ENCODE measurements at places on chromosomes 1 and 21.
A peak's percentile ranks its signal among the peaks of the same experiment; 100 is the strongest.

DNA sequence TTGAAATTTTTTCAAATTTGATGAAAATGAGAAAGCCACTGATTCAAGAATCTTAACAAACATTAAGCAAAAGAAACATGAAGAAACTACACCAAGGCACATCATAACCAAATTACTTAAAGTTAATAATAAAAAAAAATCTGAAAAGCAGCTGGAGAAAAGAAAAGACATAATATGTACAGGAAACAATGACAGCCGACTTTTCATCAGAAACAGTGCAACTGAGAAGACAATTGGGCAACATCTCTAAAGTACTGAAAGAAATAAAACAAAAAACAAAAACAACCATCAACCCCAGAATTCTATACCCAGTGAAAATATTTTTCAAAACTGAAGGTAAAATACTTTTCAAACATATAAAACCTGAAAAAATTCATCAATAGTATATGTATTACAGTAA is 73.8 kb upstream of the DMRTA2 start:
- DNase-seq, result no peak

- DNase-seq, result no peak
Measured at GRCh38 chr1:50109647-50110075, 941 bp downstream of the ELAVL4 start.

GRCh38 chr1:204978782-204979181 is 64.2 kb upstream of the CNTN2 start:
- DNase-seq, result no peak

DNA sequence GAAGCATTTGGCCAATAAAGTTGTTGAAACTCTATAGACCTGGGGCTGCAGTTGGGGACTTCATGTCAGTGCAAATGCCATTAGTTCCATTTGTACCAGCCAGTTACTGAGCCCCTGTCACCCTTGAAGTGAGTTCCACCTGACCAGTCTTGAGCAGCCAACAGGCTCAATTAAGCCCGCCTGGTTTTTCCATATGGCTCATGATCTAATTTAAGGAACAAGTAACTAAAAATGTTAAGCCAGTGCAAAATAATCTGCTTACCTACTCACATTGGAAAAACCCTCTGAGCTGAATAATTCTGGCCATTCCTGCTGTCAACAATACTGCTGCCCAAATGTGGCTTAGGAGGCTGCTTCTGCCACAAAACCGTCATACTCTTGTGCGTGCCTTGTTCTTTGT is 21.6 kb downstream of the NSUN4 start:
- DNase-seq, result no peak

DNA sequence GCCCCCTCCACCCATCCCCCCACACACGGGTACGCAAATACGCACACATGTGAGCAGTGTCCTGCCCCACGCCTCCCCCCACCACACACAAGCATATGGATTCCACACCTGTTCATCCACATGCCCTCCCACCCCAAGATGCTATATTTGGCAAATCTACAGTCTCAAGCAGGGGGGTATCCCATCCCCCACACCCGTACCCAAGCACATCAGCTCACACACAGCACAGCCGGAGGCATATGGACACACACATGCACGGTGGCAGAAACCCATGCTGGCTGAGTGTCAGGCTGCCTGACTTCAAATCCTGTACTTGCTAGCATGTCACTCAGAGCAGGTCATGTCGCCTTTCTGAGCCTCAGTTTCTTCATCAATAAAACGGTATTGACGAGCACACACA is 10.6 kb downstream of the COL16A1 start:
- no peak for DNase-seq

GRCh38 chr1:19325368-19325957 is 13.3 kb downstream of the SLC66A1 start:
- no peak for DNase-seq

- peak; percentile 90 for DNase-seq
Measured at GRCh38 chr1:36703526-36704208, 221.0 kb upstream of the CSF3R start.

- DNase-seq, result no peak
Measured at GRCh38 chr21:39263372-39263771, 50.1 kb downstream of the BRWD1 start.

DNA sequence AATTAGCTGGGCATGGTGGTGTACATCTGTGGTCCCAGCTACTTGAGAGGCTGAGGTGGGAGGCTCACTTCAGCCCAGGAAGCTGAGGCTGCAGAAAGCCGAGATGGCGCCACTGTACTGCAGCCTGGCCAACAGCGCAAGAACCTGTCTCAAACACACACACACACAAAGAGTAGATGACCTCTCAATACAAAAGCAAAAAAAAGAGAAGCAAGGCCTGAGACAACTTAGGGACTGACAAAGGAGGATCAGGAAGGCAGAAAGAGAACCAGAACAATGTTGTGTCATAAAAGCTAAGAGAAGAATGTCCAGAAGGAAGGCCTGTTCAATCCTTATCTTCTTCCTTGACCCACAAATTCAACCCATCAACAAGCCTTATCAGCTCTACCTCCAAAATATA is 18.5 kb downstream of the WASF2 start:
- DNase-seq, result no peak

GRCh38 chr21:38402795-38403194 is 95.5 kb downstream of the ERG start:
- DNase-seq, result no peak

GRCh38 chr1:10374442-10374860 is 24.4 kb upstream of the PGD start:
- DNase-seq, result no peak

GRCh38 chr1:6378096-6378746 is 15.3 kb downstream of the ACOT7 start:
- DNase-seq, result peak; percentile 65

DNA sequence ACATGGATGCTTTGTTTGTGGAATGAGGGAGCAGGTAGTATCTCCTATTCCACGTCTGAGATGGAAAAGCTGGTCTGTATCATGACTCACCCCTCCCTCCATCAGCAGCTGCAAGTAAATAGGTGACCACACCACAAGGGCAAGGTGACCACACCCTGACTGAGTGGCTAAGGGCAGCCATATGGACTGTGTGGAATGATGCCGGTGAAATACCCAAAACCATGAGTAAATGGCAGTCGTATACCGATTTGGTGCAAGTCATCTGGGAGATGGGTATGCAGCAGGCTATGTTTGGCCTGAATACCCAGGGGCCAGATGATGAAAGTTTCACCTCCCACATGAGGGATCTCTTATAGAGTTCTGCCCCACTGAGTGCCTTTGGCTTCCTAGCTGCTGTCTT is 15.8 kb upstream of the UBE2U start:
- DNase-seq, result no peak

DNA sequence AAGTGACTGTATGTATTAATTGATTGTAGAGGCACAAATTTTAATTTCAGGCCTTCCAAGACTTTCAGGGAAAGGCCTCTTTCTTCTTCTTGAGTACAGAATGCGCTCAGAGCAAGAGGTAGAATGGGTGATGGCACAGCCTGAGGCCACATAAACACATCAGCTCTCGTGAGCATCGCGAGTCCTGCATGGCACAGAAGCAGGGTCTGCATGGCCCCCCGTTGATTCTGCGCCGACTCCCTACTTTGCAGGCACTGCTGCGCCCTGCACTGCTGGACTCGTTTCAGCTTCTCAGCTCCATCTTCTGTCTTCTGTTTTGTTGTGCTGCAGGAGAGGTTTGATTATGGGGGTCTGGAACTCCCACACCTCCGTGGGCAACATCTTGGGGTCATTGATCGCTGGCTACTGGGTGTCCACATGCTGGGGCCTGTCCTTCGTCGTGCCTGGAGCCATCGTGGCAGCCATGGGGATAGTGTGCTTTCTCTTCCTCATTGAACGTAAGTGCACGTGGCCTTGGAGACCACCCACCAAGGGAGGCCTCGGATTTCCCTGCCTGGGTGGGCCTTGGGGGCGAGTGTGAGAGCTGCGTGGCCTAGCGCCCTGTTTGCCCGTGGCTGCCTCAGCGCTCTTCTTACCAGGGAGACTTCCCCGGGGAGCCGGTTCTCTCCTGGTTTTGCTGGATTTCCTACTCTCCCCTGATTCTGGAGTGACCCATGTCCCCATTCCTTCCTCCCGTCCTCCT is 29.6 kb downstream of the SLC37A1 start:
- no peak for DNase-seq

- no peak for DNase-seq
Measured at GRCh38 chr1:18946550-18947381, 9.7 kb downstream of the IFFO2 start.

DNA sequence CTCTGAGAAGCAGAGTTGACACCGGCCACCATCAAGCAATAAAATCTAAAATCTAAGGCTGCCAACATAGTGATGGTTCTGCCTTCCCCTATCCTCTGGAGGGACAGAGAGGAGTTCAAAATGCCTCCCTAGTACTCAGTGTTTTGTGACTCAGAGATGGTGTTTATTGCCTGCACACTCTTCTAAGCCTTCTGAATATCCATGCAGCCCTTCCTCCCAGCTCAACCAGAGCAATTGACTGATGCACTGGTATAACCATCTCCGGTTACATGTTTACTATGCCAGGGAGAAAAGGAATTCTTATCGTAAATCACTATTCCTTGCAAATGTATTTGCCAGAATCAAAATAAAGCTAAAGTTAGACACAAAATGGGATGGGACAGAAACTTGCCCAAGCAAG is 132.9 kb upstream of the RAB4A start:
- no peak for DNase-seq

DNA sequence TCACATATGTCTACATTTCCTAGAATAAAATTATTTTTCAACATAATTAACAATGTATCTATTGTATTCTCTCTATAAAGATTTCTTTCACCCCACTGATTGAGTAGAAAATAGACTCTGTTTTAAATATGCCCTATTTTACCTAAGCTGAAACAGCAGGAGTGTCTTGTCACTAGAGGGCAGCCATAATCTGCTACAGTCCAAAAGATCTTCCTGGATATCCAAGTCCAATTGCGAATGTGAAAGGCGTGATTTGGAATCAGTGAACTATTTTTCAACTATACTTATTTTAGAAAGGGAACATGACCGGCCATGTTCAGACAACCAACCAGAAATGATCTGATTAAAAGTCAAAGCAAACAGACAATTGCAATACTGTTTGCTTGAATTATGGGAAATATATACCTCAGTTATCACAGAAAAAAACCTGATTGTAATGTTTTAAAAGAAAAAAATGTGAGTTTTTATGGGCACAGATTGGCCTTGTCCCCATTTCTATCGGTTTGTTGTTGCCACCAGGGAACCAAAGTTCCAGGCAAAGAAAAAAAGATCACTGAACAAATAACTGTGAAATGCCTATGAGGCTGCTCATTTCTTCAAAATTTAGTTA is 1211.0 kb upstream of the ADGRL4 start:
- peak; percentile 60 for DNase-seq

DNA sequence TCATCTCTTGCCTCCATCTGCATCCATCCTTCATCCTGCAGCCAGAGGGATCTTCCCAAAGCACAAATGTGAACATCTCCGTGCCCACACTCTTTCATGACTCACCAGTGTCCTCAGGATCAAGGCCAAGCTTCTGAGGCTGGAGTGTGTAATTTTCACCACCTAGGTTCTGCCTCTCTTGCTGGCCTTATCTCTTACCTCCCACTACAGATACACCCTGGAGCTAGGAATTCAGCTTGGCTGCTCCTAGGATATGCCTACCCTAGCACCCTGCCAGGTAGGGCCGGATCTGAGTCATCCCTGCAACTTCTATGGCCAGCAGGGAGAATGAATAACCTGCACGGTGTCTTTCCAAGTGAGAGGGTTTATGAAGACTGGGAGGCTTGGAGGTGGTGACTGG is 208.7 kb upstream of the CSF3R start:
- DNase-seq, result no peak

DNA sequence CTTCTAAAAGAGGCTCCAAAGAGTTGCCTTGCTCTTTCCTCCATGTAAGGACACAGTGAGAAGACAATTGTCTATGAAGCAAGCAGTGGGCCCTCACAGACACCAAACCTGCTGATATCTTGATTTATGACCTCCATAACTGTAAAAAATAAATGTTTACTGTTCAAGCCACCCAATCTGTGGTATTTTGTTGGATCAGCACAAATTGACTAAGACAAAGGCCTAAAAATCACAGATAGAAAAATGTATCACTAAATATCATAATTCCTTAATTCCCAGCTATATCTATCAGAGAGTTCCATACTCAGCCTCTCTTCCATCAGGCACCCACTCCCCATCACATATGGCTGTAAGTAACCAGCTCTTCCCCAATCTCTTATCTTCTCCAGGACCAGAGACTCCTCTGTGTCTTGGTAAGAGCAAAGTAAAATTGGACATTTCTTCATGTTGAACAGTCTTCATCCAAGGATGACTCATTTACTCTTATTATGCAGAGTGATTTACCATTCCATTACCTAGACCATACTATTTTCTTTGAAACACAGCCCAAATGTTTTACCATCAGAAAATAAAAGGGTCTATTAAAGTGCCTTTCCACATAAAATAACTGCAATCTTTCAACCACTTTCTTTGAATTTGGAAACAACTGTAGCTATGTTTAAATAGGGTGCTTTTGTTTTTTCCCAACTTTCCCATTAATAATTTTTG is 503.6 kb downstream of the MRPL39 start:
- DNase-seq, result no peak

- DNase-seq, result no peak
Measured at GRCh38 chr1:91540910-91541309, 40.3 kb downstream of the CDC7 start.

DNA sequence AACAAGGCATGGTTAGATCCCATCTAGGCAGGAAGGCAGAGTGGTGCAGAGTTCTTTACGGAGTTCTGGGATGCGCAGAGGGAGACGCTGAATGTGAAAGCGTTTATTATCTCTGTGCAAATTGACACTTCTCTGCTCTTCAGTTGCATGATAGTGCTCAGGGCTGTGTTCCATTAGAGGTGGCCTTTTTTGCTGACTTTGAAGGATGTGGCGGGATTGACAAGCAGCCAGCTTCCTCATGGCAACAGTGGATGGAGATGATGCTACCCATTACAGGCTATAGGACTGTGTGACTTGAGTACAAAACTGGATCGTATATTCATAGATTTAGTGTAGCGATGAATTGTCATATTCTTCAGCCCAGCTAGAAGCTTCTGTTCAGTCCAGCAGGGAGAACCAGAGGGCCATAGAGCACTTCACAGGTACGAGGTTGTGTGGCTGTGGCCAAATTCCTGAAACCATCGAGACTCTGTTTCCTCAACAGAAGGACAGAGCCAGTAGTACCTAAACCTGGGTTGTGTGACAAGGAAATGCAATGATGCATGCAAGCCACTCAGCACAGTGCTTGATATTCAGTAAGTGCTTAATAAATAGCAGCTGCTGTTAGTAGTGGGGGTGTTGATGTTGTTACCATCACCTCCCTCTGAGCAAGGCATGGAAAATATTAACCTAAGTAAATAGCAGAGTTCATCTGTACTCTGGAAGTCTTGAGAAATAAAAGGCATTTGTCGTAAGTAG is 430.0 kb upstream of the KAZN start:
- DNase-seq, result no peak

DNA sequence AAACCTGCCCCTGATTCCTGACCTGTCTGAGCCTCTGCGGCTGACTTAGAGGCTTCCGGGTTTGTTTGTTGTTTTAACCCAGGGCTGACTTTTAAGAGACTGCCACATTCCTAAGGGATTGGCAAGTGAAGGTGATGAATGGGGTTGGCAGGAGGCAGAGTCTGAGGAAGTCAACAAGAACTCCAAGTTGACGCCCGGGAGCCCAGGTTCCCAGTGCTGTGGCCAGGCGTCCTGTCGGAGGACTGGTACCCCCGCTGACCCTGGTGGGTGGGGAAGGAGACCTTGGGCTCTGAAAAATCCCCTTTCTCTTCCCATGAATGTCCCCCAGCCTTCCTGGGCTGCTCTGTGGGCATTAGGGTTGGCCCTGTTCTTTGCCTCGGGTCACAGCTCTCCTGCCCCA is 19.7 kb upstream of the EPS8L3 start:
- no peak for DNase-seq

All from HEK293T (cell line).